ENCODE measurements at places on chromosomes 2 and 18. TPM values are rescaled to one million over a fixed set of nuclear protein-coding genes. Genes with fewer than 3 reads are reported as not detected.

The ZNF516 gene
- 15.0 TPM for total RNA-seq

The ABHD1 gene
- 0.65 TPM for total RNA-seq

DNA sequence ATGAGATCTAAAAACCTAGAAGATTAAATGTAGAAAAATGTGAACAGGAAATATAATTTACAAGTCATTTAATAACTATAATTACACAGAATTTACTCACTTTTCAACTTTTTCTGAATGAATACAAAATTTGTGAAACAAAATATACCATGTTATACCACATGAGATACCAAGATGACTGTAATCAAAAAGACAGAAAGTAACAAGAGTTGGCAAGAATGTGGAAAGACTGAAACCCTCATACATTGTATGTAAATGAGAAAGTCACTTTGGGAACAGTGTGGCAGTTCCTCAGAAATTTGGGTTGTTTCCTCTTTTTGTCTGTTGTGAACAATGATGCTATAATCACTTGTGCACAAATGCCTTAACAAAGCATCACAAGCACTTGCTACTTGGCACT, 145.4 kb upstream of the ZNF804A start:
- no peak for DNase-seq

GRCh38 chr2:9831670-9832069, 11.6 kb upstream of the TAF1B start:
- DNase-seq, result no peak

All from omental fat pad (tissue), 4 donors.